ENCODE measurements at places on chromosomes 3 and 15.
A peak's percentile ranks its signal among the peaks of the same experiment; 100 is the strongest.

- DNase-seq = no peak
These were observed 945 bp upstream of the PLA2G4F start for GRCh38 chr15:42157381-42157780.

DNA sequence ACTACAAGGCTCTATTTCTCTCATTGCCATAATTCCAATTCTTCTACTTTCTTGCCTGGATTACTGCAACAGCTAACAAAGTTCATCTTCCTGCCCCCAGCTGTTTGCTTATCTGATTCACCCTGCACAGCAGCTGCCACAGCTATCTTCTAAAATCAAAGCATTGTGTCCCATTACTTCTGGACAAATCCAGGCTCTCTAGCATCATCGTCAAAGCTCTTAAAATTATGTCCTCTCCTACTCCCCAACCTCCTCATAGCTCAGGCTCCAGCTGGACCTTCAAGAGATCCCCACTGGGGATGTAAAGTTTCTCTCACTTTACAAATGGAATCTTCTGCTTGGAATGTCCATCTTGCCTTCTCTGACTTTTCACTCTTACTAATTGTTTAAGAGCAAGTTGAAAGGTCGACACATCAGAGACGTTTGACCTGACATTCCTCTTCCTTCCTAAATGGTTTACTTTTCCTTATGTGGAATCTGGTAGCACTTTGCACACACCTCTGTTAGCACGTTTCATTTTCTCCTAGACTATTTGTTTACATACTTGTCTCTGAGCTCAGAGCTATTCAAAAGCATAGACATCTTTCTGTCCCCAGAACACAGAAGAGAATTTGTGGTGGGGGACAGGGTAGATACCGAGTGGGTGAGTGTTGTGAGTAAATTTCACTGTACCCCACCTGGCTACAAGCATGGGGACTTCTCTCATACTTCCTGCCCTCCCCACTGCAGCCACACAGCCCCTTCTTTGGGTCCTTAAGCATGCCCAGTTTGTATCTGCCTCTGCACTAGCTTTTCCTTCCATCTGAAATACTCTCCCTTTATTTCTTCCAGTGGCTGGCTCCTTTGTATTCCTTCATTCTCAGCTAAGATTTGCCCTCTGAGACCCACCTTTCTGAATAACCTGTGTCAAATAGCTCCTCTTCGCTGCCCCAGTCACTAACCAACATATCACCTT lies 77.9 kb downstream of the SERPINI1 start:
- DNase-seq = no peak

GRCh38 chr3:123027292-123028232 lies at the start of gene SEMA5B:
TSS of gene SEMA5B (minus strand) at chr3:123027763. CDS start at chr3:122961263, 66,500 bp downstream.
- no peak for DNase-seq

DNA sequence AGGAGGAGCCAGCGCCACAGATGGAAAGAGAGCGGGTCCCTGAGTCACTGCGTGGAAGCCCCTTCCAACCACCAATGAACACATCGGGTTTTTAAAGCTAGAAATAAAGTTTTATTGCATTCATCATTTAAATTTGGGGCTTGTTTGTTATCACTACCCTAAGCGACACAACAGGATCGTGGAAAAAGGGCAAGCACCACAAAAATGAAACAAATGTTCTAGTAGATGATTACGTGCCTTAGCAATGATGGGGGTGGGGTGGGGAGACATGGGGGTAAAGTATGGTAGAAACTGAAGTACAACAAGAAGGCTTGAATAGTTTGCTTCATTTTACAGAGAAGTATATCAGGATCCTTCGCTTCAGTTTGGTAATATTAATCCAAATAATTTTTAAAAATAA lies 221.6 kb upstream of the ATP10A start:
- no peak for DNase-seq

GRCh38 chr3:71355037-71355436 lies 228.5 kb downstream of the FOXP1 start:
- DNase-seq = no peak

DNA sequence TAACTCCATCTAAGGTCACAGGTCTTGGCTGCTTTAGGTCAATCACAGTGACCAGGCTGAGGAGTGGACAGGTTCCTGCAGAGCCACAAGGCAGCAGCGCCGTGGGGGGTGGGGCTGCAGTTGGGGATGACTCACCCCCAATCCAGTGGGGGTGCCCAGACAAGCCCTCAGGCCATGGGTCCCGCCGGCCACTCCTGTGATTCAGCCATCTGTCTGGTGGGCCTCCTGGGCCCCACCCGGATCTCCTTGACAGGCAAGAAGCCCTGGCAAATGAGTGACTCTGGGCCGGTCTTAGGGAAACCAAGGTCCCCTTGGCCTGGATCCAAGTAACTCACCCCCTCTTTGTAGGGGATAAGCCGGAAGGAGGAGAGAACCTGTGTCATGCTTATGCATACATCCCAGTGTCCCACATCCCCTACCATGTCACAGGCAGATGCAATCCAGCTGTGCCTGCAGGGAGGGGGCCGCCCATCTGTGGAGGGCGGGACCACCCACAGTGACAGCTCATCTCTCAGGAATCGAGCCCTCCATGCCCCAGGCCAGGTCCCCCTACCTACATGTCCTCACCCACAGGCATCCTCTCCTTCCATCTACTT lies 495 bp upstream of the COL7A1 start:
- peak; percentile 81 for DNase-seq

DNA sequence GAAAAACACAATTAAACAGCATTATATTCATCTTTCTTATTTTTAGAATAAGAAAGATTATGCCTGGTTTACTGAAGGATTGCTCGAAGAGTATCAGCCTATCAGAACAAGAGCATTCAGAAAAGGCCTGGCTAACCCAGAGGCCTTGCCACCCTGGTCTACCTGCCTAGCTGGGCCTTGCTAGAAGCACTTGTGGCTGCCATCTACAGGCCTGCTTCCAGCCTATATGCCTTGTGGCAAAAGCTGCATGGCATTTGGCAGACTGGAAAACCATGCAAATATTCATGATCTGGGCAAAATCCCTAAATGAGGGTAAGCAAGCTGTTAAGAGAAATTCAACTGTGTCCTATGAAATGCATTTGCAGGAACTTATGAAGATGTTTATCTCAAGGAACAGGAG lies 9.3 kb upstream of the ATP13A4 start:
- DNase-seq = no peak

- no peak for DNase-seq
These were observed 1.2 kb downstream of the DCLK3 start for GRCh38 chr3:36762918-36763849.

All from amniotic stem cell (primary cell).